K562 (cell line): ENCODE measurements at places on chromosomes 6 and 20.

- no peak for DNase-seq
These were observed 260.5 kb upstream of the JARID2 start for GRCh38 chr6:14985366-14985765.

DNA sequence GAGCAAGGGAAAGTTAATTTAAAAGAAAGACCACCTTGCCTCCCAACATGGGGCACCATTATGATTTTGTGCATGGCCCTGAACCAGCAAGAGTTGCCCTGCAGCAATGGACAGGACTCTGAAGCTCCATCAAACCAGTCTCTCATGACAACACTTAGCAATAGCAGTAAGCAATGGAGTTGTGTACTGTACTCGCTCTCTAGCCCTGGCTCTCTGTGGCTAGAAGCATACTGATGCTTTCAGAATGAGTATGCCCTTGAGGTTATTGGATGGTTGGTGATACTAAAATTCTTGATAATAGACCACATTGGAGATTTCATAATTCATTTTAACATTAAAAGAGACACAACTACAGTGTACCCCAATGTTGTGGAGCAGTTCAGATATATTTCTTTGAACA, 23.2 kb upstream of the LMBRD1 start:
- DNase-seq, result no peak

DNA sequence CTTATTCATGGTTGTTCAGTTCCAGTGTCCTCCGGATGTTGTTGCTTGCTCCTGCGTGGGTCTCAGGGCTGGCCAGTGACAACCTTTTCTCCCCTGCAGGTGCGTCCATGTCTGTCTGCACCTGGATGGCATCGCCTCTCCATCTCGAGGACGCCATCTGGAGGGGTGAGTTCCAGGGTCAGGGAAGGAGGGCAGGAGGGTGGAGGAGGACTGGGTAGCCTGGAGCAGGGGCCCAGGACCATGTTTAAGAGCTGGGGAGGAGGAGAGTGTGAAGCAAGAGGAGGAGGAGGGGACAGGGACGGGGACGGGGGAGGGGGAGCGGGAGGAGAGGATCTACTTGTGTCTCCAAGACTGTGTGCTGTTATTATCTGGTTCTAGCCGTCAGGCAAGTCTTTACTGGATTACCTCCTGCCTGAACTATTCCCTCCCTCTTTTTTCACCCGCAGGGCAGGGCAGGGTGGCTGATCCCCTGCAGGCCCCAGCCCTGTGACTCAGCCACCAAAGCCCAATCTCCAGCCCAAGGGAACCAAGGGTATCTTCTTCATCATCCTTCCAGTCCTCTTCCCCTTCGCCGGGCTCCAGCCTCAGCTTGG, 32.2 kb upstream of the TULP1 start:
- DNase-seq, result no peak

- no peak for DNase-seq
These were observed 94.5 kb downstream of the PREX1 start for GRCh38 chr20:48733296-48733790.

DNA sequence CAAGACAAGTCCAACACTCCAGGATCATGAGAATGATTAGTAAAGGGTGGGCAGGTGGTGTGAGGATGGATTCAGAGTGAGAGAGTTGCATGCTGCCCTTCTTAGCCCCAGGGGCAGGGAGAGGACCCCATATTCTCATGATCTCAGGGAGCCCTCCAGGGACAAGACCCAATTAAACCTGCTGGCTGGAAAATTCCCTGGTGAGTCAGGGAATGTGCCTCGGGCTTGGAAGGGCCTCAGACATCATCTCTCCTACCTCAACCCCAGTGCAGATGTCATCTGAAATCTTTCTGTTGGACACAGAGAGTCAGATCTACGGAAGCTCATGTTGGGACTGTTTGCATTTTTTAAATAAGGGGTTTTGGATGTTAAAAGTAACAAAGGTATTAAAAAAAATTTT, 9.2 kb upstream of the SIRPD start:
- peak; percentile 0 for DNase-seq

DNA sequence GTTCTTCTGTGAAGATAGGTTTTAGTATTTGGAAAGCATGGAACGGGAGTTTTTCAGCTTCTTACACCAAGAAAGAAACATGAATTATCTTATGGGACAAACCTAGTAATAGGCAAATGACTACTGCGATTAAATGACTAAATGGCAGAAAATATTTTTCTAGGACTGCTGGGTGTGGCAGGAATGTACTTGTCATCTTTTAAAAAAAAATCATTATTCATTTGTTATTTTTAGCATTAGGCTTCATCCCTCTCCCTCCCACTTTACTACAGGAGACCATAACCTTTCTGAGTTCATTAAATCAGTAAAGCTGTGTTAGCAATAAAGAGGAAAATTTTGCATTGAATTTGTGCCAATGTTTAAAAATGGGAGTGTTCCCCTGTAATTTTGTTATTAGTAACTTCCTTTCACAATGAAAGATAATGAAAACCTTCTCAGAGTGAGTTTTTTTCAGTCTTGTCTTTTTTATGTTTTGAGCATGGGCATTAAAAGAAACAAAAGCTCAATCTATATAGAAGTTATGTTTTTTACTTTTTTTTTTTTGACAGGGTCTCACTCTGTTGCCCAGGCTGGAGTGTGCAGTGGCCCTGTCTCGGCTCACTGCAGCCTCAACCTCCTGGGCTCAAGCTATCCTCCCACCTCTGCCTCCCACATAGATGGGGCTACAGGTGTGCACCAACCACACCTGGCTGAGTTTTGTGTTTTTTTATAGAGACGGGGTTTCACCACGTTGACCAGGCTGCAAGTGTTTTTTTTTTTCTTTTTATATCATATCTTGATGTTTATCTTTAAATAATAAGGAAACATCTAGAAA, 105.6 kb upstream of the CLDN20 start:
- no peak for DNase-seq

GRCh38 chr6:57201718-57202117, 20.4 kb downstream of the RAB23 start:
- DNase-seq, result no peak

DNA sequence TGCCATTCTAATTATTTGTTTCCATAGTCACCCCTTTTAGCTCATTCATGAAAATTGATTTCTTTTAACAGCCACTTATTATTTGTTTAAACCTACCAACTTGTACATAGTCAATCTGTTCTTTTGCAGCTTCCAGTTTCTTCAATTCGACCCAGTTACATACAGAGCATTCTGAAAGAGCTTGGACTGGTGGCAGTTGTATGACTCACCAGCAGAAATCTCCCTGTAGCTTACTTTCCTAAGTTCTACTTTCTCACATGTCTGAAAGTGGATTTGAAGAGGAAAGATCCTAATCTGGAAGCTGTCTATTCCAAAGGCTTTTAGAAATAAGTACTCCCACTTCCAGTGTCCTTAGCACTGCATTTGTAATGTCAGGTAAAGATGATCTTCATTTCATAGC, 447.9 kb downstream of the HTR1B start:
- no peak for DNase-seq

DNA sequence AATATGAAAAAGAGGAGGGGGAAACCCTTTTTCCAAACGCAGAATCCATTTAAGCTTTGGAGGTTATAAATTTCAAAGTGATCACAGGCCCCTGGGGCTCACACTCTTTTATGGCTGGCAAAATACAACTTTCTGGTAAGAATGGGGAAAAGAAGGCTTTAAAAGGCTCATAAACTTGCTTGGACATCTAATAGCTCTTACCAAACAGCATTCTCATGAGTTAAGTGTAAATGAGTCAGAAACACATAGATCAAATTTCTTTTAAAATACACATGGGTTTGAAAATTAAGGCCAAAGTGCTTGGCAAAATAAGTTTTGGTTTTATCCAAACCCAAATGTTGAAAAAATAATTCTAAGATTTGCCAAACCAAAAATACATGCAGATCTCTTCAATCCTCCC, 154.6 kb downstream of the SOBP start:
- no peak for DNase-seq

DNA sequence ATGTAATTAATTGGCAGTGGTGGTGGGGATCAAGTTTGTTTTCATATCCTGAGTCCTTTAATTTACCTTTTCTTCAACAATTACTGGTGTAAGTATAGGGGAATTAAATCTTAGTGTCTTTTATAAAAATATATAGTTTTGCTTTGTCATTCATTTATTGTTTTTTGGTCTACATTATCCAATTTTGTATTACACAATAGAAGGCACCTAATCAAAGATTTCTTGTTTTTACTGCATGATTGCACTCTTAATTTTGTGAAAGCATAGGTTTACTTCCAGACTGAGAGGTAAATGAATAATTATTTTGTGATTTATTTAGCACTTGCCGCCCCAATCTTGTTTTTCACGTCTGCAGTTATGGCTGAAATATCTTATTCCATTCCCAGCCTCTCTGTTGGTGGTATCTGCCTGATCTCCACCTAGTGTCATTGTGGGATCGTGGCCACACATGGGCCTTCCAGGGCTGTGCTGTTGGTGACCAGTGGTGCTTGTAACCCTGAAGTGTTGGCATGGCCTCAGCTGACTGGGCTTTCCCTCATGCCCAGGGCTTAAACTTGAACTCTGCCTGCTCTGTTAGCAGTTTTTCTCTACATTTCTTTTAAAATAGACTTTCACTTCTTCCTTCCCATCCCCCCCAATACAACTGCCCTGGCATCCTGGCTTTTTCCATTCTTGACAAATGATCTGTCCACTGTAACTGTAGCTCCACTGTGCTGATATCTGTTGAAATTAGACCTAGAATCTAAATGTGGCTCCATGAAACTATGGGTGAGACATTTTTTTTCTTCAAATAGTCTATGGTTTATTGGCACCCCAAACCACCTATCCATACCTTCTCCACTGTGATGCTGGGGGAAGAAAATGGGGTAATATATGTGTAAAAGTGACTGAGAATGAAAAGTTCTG, 24.8 kb downstream of the E2F3 start:
- DNase-seq, result no peak

- no peak for DNase-seq
These were observed 24.0 kb upstream of the GTSF1L start for GRCh38 chr20:43750774-43751166.

GRCh38 chr6:167933290-167933689, 64.2 kb upstream of the KIF25 start:
- no peak for DNase-seq

DNA sequence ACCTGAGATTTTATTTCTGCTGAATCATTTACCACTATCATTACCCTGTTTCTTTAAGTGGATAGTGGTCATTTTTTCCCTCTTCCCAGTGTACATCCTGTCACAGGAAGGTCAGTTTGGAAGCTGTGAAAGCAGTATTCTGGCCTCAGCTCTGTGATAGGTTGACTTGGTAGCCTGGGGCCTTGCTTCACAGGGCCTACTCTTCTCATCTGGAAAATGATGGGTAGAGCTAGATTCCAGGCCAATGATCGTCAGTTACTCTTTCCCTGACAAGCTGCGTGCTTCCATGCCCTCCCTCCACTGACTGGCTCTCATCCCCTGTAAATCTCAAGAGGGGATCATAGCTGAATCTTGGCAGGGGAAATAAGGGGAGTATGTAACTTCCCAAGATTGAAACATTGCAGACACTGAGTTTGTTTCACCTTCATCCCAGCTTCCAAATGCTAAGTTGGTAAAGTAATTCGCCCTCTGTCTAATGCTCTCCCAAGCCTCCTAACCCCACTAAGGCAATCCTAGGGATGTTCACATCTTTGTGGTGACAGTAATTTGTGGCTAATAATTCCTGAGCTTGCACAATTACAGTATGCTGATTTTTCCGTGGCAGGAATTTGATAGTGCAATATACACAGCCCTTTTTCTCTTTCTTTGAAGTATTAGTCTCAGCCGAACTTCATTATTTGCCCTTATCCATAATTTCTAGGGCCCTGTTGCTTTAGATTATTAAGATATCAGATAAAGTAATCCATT, 51.2 kb downstream of the VAPB start:
- no peak for DNase-seq

DNA sequence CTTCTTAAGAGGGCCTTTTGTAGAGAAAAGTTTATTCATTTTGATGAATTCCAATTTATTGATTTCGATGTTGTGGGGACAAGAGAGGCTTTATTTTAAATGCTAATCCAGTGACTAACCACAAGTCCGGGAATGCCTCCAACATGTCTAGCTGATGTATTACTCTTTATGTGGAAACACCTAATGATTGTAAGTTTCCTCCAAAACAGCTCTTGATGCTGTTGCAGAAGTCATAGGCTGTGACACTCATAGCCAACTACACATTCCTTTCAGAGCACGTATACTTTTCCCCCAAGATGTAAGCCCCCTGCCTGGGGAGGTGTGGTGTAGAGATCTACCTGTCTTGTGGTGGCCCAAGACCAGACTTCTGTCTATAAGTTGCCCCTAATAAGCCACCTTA, 61.3 kb upstream of the RNF24 start:
- DNase-seq, result no peak

- no peak for DNase-seq
These were observed 7.6 kb upstream of the RNF182 start for GRCh38 chr6:13917141-13917540.

DNA sequence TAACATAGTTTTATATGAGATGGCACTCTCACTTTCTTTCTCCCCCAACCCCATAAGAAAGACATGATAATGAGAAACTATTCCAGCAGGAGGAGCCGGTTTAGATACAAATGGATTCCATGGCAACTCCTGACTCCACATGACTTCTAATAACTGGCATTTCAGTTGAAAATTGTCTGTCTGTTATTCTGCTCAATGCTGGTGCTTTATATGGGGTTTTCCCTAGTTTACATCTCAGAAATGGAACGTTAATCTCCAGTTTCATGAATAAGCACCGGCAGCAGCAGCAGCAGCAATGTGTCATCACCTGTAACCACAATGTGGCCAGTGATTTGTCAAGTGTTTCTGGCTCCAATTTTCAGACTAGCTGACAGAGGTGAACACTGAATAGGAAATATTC, 8.0 kb upstream of the SIM1 start:
- no peak for DNase-seq

DNA sequence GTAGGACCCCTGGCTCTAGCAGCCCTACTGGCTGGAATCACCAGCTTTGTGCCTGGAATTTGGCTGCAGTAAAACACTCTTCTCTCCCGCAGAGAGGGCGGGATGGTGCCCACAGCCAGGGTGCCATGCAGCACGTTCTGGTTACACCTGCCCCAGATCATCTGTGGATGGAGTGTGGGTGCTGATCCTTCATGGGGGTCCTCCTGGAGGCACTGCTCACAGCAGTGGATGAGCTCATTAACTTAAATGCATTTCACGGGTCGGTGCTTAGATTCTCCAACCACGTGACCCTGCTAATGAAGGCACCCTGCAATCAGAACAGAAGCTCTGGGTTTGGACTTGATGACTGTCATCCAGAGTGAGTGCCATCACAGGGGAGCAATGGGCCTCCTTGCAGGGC, 138.6 kb upstream of the AFDN start:
- DNase-seq, result no peak

- no peak for DNase-seq
These were observed 197.4 kb upstream of the MOCS1 start for GRCh38 chr6:40131675-40132074.

DNA sequence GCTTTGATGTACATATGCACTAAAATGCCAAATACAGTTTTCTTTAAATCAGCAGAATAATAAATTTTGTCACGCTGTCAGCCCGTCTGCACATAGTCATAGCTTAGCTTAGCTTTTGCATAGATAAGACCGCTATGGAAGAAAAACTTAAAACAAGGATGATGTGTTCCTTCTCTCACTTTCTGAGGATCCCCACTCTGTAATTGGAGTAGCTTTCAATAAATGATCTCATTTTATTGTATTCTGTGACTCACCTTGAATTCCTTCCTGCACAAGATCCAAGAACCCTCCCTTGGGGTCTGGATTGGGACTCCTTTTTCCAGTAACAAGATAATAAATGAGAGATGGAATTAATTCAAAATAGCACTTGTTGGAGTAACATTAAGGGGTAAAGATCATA, 186.2 kb downstream of the CDH26 start:
- DNase-seq, result no peak

GRCh38 chr6:52543729-52544601, 32.9 kb downstream of the TRAM2 start:
- DNase-seq, result no peak
